ENCODE measurements at places on chromosomes 7 and 10.

DNA sequence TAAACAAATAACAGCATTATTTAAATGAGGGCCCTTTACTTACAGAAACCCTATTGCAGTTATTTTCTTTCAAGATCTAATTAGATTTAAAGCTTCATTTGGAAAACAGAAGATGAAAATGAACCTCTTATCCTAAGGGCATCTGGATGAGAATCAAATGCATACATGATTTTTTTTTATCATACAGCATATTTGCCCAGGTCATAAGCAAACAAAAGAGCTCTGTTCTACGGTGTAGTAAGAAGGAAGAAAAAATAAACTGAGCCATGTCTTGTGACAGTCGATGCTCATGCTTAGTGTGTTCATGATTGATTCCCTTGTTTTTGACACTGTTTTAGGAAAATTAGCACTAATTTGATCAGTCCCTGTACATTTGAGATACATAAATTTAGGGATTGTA is 202.6 kb upstream of the RNF32 start:
- DNase-seq = no peak

DNA sequence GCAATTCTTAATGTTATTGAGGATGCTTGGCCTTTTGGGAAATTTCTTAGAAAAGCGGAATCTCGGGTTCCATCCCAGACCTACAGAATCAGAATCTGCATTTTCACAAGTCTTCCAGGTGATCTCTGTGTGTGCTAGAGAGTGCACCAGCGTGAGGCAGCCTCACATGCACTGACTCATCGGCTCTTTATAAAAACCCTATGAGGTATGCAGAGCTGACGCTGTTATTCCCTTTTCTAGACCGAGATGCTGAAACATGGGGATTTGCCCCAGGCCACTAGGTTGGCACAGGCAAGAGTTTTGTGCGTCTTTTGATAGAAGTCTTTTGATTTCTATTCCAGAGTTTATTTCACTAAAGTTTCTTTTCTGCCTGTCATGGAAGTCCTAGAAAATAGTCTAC is 61.2 kb downstream of the CDCA7L start:
- no peak for DNase-seq

DNA sequence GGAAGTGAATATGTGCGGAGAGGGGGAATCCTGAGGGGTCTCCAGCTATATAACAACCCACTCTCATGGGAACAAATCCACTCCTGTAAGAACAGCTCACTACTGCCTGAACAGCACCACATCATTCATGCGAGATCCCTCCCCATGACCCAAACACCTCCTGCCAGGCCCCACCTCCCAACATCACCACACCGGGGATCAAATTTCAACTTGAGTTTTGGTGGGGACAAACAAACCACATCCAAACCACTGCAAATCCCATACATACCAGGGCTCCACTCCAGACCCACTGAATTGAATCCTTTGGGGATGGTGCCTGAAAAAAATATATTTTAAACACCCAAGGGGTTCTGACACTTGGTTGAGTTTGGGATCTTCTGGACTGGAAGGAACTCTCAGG is 181.5 kb upstream of the PLXNA4 start:
- no peak for DNase-seq

GRCh38 chr7:13800694-13801448 is 188.6 kb downstream of the ETV1 start:
- DNase-seq = no peak

DNA sequence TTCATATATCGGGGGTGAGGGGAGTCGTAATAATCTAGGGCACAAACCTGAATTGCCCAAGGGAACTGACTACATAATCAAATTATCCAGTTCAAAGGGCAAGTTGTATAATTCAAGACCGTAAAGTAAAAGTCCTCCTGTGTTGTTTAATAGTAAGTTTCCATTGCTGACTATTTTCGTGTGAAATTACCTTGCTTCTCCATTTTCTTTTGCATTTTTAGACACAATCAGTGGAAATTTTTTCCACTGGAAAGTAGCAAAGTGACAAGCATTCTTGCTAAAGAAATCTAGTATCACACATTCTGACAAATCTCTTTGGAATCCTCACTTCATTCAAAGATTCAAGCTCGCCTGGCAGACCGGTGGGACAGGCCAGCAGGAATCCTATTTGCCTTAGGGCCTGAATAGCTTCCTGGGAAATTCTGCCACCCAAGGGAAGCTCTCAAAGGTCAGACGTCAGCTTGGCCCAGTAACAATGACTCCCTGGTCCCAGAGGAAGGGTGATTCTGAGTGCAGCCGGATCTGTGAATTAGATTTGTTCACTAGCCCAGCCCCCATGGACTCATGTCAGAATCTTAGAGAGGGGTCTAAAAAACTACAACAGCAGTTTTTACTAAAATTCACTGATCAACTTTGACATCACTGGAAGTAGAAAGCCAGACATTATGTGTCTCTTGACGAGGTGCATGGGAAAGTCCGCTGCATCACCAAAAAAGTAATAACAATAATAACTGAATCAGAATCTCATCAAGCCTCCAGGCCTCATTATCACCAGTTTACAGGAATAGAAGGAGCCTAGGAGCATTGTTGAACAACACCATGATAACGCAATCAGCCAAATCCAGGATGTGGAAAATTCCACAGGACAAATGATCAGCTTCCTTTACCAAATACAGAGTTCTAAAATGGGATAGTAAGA is 161.0 kb downstream of the SKIDA1 start:
- DNase-seq = no peak

- DNase-seq = peak; percentile 43
Measured at GRCh38 chr10:113322843-113323242, 230.0 kb upstream of the HABP2 start.

DNA sequence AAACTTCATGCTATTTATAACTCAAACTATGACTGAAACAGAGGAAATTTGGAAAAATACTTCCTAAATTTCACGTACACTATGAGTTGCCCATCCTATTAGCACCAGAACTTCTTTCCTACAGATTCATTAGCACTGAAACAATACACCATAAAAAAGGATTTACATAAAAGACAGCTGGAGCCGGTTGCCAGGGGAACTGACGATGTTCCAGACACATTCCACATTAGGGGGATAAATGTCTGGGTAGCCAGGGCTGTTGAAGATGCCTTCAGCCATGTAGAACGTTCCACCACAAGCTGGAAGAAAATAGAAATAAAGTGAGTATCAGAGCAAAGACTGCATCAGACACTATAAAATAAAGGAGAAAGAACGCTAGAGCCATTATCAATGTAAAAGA is 129.8 kb upstream of the RSU1 start:
- no peak for DNase-seq

- DNase-seq = no peak
Measured at GRCh38 chr10:112356686-112357085, 17.2 kb upstream of the ACSL5 start.

- no peak for DNase-seq
Measured at GRCh38 chr7:47329320-47329926, 252.5 kb downstream of the TNS3 start.

- DNase-seq = no peak
Measured at GRCh38 chr7:156368053-156368843, 272.3 kb upstream of the RNF32 start.

- DNase-seq = no peak
Measured at GRCh38 chr7:86963599-86964230, 95.7 kb downstream of the ELAPOR2 start.

- DNase-seq = no peak
Measured at GRCh38 chr10:114506871-114507385, 102.6 kb upstream of the AFAP1L2 start.

GRCh38 chr7:38728145-38728544 is 97.0 kb upstream of the AMPH start:
- DNase-seq = no peak

GRCh38 chr10:78572565-78572964 is 496.2 kb upstream of the ZMIZ1 start:
- no peak for DNase-seq
